DMS153 (cell line): ENCODE measurements at places on chromosomes 7 and 10.

- DNase-seq, result no peak
Measured at GRCh38 chr7:2726316-2727018, 38.5 kb downstream of the AMZ1 start.

DNA sequence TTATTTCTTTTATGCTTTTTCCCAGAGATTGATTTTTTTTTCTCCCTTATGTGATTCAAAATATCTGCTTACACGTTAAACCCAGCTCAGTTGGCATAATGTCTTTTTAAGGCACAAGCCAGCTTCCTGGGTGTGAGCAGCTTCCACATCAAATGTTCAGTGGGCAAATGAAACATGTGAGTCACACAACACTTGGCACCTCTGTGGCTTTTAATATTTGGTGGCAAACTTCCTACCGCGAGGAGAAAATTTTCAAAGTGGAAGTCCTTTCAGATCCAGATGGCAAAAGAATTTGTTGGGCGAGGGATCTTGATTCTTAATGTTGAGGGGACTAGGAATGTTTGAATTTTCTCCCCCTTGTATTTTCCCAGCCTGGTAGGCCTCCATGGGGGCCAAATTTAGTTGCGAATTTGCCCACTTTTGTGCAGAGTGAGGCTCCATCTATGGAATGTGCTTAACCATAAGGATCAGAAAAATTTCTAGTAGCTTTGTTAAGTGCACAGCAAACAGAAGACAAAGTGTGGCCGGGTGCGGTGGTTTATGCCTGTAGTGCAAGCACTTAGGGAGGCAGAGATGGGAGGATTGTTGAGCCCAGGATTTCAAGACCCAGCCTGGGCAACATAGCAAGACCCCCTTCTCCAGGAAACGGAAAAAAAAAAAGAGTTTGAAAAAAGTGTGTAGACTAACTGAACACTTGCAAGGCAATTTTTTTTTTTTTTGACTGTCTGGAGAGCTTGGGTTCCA, 31.0 kb downstream of the CUX1 start:
- DNase-seq, result no peak

GRCh38 chr7:140902303-140902953, 22.3 kb downstream of the BRAF start:
- DNase-seq, result no peak

- no peak for DNase-seq
Measured at GRCh38 chr10:63005246-63005645, 127.9 kb upstream of the NRBF2 start.

GRCh38 chr7:70384891-70385290, 747.1 kb upstream of the GALNT17 start:
- no peak for DNase-seq

GRCh38 chr7:29457141-29457561, 106.5 kb upstream of the PRR15 start:
- no peak for DNase-seq

DNA sequence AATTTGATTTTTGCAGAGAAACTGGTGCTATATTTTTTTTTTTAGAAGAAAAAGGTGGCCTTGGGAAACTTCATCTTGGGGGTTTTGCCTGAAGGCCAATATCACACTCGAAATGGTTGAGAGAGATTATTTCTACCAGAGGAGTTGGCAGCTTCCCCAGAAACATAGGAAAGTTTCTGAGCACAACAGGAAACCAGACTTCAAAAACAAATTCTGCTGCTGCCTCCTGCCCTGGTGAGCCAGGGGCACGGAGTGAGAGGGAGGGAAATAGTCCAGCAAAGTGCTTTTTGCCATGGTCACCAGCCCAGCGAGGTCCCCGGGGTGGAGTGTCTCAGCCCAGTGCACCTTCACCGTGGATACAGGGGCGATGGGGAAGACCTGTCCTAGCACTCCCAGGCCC, 61.1 kb downstream of the FOXI2 start:
- no peak for DNase-seq

- DNase-seq, result peak; percentile 23
Measured at GRCh38 chr7:28533731-28534531, 121.6 kb downstream of the CREB5 start.

DNA sequence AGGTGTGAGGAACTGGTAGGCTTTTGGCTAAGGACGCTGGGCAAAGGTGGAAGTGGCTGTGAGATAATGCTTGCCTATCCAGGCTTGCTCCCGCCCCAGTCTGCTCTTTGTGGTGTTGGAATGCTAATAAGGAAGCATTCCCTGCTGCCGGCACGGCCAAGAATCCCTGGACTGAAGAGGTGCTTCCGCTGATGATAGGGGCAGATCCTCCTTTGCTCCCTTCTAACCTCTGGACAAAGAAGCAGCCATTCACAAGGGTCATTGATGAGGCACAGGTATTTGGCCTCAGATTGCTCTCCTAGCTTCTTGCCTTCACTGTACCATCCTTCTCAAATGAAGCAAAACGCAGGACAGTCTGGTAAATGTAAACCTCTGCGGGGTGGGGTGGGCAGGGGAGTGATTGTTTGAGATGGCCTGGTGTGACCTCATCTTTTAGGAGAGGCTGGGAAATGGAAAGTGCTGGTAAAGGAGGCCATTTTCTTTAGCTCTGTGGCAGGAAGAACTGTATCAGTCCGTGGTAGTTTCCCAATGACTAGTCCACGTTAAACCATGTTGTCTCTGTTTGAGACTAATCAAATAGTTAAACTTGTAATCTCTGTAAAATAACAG, 1.7 kb downstream of the PGAM1 start:
- DNase-seq, result no peak

DNA sequence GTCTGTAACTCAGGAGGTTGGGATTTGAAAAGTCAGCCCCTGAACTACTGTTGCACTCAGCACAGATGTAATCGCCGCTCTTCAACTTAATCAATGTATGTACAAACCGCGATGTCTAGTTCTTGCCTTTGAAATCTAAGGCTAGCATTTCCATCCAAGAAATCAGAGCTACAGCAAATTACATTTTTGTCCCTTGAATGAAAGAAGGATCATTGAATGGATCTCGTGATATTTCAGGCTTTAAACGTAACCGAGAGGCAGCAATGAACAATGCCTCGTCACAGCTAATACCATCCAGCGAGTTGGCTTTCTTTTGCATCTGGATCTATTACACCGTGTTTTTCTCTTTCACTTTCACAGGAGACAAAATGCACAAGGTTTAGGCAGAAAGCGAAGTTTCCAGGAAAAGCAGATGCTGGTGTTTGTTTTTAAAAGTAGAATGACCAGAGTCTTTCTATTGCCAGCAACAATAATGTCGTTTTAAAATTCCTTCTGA, 5.5 kb downstream of the SKIDA1 start:
- no peak for DNase-seq

DNA sequence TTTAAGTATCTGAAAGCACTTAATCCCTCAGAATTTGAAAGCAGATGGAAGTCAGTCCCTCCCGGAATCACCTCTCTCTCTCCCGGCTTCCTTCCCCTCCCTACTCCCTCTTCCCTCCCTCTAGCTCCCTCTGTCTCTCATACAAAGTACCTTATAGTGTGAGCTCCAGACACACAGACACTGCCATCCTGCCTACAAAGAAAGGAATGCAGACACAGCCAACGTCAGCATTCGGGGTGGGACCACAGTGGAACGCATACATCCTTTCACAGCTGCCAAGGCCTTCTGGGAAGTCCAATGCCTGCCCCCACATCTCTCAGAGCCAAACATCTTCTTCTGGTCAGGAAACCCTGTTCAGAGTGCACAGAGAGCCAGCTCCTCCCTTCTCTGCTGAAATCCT, 9.3 kb downstream of the NOD1 start:
- peak; percentile 64 for DNase-seq

DNA sequence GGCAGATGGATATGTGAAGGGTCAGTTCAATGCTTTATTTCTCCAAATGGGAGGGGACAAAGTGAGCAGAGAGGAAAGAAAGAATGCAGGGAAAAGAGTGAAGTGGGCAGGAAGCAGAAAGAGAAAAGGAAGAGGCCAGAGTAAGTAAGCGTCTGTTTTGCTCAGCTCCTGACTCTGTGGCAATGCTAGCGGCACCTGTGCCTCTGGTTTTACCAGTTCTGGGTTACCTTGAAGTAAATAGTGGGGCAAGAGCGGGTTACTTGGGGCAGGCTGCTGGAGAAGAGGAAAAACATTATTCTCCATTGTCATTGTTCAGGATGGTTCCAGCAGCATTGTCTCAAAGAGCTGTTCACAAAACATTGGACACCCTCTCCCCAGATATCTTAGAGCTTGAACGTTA, 1.9 kb downstream of the TAS2R40 start:
- DNase-seq, result no peak

GRCh38 chr7:49424109-49424508, 349.3 kb upstream of the VWC2 start:
- DNase-seq, result no peak

DNA sequence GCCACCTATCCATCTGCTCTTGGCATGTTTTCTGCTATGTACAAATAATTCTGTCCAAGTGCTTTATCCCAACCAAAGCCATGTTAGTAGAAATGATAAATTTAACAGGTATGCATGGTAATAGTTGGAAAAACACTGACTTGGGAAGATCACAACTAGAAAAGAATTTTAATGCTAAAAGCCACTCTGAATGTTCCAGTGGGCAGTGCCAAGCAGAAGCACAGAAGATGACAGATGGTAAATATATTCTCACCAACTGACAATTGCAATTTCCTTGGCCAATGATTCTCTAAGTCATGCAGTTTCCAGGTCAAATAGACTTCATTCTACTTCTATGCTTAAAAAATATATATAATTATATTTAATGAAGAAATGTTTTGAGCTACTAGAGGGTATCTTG, 83.6 kb upstream of the SEMA3C start:
- DNase-seq, result no peak

DNA sequence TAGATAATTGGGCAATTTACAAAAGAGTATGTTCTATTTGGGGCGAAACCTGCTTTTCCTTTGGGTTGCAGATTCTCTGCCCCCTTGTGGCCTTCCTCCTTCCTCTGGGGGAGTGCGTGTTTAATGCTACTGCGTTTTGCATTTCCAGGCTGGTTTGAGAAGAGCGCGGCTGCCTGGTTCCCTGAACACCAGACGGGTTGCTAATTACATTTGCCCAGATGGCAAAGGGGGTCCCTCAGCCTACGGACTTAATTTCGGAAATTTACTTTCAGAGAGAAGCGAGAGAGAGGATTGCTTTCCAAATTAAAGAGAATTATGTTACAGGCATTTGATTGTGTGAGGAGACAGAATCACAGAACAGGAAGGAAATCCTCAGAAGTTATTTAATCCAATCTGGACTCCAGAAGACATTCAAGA, 91.9 kb upstream of the JAZF1 start:
- DNase-seq, result no peak

- no peak for DNase-seq
Measured at GRCh38 chr10:25747084-25747483, 186.9 kb upstream of the MYO3A start.

DNA sequence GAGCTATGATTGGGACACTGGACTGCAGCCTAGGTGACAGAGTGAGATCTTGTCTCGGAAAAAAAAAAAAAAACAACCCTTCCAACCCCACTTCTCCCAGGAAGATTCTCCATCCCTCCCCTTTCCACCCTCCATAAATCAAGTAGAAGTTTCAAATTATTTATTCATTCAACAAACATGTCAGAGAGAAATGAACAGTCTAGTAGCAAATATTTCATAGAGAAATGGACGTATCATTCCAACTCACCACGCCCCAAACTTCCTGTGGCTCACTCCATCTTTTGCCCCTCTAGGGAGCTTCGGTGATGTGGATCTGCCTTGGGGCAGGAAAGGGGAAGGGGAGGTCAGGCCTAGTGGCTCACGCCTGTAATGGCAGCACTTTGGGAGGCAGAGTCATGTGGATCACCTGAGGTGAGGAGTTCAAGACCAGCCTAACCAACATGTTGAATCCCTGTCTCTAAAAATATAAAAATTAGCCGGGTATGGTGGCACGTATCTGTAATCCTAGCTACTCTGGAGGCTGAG, 638 bp upstream of the TRAPPC14 start:
- DNase-seq, result no peak

DNA sequence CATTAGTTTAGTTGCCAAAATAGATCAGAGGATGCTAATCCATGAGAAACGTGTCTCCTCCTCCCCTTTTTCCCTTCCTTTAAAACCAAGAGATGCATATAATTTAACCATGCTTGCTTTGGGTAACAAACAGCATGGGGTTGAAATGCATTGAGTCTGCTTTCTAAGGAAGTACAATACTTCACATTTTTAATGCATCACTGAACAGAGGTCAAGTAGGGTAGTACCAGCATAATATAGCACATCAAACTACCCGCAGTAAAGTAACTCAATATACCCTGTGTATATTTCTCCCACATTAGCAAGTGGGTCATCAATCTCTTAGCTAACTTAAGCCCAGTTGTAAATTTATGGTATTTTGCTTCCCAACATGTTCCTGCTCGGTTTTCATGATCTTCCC, 239.3 kb upstream of the SEMA3C start:
- DNase-seq, result no peak

GRCh38 chr7:13850185-13850752, 139.2 kb downstream of the ETV1 start:
- DNase-seq, result peak; percentile 91

- DNase-seq, result no peak
Measured at GRCh38 chr7:1844951-1845390, 174.9 kb downstream of the ELFN1 start.

DNA sequence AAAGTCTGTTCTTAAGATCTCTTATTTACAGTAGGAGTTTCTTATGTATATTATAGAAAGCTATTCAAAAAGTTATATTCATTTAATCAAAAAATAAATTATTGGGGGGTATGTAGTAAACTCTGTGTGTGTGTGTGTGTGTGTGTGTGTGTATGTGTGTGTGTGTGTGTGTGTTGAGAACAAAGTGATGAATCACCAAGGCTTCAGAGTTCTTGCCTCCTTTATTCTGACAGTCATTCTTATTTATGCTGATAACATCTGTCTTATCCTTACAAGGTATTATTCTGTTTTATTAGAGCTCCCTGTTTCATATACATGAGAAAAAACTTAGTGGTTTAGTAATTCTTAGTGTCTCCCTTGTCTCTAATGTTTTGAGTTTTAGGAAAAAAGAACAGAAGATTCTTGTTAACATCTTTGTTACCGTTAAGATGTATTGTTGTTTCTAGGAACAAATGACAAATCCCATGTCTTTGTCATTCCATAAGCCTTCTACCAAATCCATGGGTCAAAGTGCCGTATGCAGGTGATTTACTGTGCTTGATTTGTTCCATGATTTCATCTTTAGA, 424.0 kb downstream of the EXOC4 start:
- DNase-seq, result no peak

- DNase-seq, result no peak
Measured at GRCh38 chr7:147498081-147498480, 1092.5 kb upstream of the C7orf33 start.

GRCh38 chr10:36141856-36142560, 499.9 kb upstream of the FZD8 start:
- no peak for DNase-seq
